ENCODE measurements at places on chromosomes 12 and 14.

DNA sequence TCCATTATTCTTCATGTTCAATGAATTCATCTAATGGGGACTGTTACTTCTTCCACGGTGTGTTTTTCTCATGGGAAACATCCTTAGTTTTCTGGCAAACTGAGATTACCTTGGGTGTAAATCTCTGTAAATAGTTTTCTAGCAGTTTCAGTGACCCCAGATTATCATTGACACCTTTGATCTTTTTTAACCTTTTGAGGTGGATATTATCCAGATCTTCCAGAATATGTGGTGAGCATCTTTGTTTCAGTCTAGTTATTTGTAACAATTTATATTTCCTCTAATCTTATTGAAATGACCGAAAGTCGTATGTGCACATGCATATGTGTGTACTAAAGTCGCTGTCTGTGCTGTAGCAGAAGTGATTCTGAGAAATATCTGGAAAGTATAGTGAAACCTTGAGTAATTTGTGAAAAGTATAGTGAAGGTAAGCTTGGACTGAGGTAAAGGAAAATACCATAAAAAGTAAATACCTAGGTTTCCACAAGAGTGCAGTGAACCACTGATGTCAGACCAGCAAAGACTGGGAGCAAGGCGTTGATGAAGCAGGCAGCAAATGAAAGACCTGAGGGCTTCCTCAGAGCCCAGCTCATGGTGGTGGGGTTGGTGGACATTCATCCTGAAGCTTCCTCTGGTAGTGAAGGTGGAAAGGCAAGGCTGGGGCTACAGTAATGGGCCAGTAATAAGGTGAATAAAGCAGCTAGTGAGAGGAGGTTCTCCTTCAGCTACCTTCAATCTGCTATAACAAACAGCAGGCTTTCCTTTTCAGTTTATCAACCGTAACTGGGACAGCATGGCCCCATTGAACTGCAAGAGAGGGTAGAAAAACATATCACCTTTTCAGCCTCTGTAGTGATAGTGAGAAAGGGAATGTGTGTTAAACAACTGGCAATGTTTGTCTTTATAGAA is 480.2 kb upstream of the FBXO33 start:
- no peak for DNase-seq

DNA sequence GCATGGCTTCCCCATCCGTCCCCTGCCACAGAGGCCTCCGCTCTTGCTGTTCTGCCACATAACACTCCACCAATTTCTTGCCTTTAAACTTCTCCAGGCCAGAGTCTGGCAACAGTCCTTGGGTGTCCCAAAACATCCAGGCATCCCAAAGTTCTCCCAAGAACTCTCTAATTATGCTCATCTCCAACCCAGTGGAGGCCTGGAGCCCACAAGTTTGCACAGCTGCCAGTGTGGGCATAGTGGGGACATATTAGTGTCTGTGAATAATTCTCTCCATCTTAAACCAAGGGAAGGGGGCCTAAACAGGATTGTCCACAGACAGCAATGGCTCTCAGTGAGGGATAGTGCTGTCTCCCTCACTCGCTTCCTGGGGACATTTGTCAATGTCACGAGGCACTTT is 124.8 kb downstream of the NUAK1 start:
- no peak for DNase-seq

DNA sequence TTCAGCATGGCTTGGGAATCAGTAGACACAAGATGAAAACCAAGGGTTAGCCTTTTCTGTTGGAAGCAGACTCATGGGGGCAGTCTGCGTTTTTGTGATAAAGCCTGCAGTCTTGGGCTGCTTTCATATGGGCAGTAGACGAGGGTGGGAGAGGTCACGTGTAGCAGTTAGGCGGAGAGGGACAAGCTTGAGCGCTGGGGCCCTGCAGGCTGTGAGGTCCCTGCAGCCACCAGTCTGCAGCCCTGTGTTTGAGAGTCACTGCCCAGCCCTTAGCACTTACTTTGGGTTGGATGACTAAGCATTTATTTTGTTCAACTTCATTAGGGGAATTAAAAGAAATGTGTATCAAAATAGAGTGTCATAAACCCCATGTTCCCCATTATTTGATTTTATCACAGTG is 37.2 kb downstream of the EP400 start:
- no peak for DNase-seq

DNA sequence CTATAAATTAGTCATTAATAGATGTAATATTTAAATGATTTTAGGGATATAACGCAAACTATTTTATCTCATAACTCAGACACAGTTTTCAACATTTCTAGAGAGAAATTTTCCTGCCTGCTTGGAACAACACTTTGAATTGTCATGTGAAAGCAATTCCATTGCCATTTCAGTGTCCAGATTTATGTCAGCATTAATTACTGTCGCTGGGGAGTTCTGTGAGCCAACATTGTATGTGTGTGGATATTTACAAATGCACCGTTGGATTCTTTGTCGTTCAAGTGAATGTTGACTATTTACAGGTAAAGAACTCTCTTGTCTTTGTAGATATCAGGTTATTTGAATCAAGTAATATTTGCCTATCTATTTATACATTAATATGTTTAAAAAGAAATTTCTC is 465.3 kb upstream of the RGS6 start:
- DNase-seq = no peak

DNA sequence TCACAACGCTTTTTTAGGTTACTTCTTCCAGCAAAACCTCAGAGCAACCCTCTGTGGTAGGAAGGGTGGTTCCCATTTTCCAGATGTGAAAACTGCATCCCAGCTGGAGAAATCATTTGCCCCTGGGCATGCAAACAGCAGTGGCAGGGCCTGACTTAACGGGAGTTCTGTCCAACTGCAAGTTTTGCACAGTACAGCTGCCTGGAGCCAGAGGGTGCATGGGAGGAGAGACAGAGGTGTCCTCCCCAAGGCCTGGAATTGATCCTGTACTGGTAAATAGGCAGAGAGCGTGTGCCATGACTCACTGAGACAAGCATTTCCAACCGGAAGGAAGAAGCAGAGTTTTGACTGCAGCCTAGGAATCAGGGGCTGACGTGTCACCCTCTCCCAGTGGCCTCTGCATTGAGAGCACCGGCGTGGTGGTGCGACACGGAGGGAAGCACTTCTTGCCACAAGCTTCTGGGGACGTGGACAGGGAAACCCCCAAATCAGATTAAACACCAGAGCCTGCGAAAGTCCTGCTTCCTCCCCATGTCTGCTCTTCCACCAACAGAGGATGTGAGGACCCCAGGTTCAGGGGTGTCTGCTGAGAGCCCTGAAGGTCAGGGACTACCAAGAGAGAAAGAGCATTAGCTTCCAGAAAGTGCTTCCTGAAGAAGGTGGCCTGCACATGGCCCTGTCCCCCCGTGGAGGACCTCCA is 19.0 kb upstream of the SERPINA4 start:
- no peak for DNase-seq

DNA sequence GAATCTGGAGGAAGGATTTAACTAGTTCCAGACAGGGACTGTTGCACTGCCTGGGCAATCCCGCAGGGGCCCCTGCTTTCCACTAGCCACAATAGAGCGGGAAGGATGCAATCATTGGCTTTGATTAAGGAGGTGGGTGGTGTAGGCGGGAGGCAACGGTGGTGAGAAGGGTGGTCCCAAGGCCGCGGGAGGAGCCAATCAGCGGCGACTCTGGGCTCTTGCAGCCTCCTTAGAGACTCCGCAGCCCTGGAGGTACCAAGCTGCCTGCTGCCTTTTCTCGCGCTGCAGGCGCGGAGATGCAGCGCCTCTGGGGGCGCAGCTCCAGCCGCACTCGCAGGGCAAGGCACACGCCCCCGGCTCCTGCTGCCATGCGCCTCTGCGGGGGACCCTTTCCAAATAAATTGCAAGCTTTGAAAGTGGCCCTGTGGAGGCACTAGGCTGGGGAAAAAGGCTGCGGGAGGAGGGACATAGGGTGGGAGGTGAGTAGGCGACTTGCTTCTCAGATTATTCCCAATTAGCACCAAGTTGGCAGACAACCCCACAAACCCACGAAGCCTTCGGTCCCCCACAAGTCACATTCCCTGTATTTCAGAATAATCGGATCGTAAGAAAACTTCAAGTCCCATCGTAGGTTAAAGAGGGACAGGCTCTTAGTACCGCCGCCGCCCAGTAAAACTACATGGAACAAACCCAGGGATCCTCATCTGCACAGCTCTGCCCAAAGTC is 858 bp upstream of the KCNA1 start:
- no peak for DNase-seq

DNA sequence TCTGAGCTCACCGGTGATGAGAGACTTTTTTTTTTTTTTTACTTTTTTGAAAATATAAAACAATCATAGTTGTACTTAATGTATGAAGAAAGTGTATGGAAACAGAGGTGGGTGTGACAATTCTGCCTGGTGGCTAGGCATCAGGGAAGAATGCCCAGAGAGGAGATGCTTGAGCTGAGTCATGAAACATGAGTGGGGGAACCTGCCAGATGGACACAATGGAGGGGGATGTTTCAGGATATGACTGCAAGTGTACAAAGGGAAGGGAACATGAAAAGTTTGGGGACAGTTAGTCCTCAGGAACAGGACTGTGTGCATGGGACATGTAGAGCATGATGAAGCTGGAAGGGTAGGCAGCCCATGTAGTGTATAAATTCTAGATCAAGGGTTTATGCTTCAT is 274.2 kb upstream of the E2F7 start:
- no peak for DNase-seq

DNA sequence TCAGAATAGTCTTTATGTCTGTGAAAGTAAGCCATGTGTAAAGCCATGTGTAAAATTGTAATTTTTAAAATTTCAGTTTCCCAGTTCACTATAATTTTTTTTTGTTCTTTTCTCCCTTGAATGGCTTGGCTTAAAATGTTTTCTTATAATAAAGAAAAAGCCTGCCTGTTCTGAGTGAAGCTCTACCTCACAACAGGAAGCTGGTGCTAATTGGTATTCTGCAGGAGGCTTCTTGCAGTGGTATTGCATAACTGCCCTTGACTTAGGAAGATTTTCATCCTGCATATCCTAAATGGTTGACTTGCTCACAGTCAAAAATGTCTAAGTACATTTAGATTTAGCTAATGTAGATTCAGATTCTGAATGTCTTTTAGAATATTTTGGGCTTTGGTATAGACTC is 49.5 kb downstream of the ATP2A2 start:
- DNase-seq = no peak

- DNase-seq = no peak
These were observed 73.5 kb downstream of the BTG1 start for GRCh38 chr12:92072112-92072511.

- DNase-seq = no peak
These were observed 11.9 kb downstream of the BDKRB1 start for GRCh38 chr14:96267916-96268315.

- no peak for DNase-seq
These were observed 648 bp upstream of the AKAP5 start for GRCh38 chr14:64464651-64465050.

DNA sequence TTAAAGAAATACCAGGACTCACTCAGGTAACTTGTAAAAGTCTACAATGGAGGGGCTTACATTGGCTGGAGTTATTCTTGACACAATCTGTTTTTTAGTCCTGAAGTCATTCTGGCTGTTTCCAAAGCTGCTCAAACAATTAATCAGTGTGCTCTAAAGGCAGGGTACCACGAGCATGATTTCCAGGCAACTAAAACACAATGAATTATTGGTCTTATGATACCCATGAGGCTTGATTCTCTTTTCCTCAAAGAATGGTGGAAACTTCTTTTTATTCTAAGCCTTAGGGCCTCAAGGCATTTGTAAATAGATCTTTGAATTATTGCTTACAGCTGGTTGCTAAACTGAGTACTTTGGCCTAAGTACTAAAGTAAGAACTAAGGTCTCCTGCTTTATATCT is 199.8 kb upstream of the PDZRN4 start:
- no peak for DNase-seq

DNA sequence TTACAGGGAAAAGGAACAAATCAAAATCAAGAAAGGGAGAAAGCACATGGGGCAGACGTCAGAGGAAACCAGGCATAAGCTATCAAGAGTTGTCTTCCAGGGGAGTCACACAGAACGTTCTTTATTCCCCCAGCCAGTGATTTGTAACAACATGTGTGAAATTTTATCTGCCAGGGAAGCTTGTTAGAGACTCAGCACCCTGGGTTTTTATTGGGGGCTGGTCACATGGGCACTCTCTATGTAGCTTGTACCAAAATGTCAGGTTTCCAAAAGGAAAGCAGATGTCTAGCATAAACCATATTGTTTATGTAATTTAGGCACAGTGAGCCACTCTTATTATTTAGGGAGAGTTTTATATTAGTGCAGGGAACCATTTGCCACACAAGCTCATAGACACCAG is 440.4 kb upstream of the DCN start:
- DNase-seq = no peak

GRCh38 chr12:32027684-32028365 is 68.6 kb downstream of the RESF1 start:
- no peak for DNase-seq

- no peak for DNase-seq
These were observed 18.7 kb downstream of the ITGA7 start for GRCh38 chr12:55688716-55689655.

DNA sequence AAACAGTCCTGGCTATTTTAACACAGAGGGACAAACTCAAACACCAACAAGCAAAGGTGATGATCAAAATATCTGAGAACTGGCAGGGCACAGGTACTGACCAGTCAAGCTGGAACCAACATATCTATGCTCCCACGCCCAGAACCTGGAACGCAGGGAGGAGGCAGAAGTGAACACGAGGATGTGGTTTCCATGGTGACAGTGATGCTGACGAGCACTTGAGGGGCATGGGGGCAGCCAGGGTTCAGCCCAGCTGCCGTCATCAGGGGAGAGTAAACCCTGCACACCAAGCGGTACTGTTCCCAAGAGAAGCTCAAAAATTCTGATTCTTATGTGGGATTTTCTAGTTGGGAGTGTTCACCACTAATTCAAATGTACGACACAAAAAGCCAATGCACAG is 113.6 kb upstream of the SFSWAP start:
- DNase-seq = no peak

GRCh38 chr14:66345986-66346385 is 140.2 kb upstream of the CCDC196 start:
- no peak for DNase-seq

DNA sequence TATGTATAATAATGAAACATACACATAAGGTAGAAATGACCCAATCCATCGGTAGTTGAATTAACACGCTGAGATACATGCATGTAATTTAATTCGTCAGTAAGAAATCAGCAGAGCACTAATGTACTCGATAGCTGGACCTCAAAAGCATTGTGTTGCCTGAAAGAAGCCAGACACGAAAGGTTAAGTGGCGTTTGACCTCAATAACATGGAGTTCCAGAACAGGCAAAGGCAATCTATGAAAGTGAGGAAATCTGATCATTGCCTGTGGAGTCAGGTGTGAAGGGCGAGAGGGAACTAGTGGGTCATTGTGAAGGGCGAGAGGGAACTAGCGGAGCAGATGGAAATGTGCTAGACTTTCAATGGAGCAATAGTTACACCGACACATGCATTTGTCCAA is 970.4 kb upstream of the TMEM132C start:
- no peak for DNase-seq

- no peak for DNase-seq
These were observed 2.8 kb upstream of the SHMT2 start for GRCh38 chr12:57226588-57227314.

- no peak for DNase-seq
These were observed 102.2 kb downstream of the ARF6 start for GRCh38 chr14:49994951-49995561.

Measured in C1 segment of cervical spinal cord (tissue), 14 donors.